ENCODE measurements at places on chromosomes 13 and 19.
A peak's percentile ranks its signal among the peaks of the same experiment; 100 is the strongest.

DNA sequence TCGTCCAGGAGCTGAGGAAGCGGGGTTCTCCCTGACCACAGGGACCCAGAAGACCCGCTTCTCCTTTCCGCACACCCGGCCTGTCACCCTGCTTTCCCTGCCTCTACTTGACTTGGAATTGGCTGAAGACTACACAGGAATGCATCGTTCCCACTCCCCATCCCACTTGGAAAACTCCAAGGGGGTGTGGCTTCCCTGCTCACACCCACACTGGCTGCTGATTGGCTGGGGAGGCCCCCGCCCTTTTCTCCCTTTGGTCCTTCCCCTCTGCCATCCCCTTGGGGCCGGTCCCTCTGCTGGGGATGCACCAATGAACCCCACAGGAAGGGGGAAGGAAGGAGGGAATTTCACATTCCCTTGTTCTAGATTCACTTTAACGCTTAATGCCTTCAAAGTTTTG, 18.9 kb downstream of the VASP start:
- no peak for DNase-seq

DNA sequence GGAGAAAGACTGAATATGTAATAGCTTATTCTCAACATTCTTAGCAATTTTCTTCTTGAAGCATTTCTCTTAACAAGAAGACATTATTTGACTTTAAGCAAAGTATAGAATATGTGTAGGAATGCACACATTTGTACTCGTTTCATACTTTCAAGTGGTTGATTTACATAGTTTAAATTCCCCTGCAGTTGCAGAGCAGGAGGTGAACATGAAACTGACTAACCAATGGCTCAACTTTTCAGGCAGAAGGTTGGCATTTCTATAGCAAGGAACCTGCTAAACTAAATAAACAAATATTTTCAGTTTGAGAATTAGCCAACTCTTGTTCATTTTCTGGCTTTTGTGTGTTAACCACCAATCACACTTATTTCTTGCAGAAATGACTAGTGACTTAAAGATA, 145.4 kb upstream of the MYO16 start:
- no peak for DNase-seq

DNA sequence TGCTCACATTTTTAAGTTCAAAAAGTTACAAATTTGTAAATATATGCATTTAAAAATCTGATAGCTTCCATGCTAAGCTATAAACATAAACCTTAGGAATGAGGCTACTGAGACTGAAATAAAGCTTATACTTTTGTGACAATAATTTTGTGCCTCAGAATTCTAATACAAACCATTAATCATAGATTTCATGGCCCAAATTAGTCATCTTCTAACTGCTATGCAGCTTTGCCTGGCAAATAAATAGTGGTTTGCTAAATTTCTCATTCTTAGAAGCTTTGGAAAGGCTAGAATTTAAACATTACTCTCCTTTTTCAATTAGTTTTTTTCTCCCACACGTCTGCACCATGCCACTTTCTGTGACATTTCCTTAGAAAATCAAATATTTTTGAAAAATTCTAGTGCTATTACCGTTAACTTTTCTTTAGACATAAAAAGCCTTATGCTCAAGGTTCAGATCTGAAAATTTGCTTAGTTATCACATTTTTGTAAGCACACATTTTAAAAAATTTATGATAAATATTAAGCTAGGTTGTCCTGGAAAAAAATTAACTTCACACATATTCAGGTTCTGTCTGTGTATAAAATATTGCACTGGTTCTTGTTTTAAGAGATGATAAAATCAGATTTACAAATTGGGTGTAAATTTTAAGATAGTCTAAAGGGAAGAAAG, 46.9 kb downstream of the FNDC3A start:
- no peak for DNase-seq

DNA sequence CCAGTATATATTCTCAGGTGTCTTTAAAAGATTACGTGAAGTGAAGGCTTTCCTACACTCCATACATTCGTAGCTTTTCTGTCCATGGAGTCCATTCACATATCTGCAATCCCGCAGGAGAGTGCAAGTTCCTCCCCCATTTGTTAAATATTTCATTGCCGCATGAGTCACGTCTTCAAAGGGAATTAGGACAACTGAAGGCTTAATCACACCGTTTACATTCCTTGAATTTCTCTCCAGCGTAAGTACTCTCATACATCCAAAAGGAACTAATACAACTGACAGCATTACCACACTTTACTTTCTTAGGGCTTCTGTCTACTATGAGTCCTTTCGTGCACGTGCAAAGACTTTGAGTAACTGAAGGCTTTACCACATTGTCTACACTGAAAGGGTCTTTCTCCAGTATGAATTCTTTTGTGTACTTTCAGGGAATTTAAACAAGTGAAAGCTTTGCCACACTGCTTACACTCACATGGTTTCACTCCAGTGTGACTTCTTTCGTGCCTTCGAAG, 29.0 kb upstream of the ZNF564 start:
- no peak for DNase-seq

- DNase-seq: no peak
These were observed 2.4 kb downstream of the LRFN3 start for GRCh38 chr19:35938282-35939224.

- no peak for DNase-seq
These were observed 2.7 kb upstream of the ZNF345 start for GRCh38 chr19:36847968-36848367.

DNA sequence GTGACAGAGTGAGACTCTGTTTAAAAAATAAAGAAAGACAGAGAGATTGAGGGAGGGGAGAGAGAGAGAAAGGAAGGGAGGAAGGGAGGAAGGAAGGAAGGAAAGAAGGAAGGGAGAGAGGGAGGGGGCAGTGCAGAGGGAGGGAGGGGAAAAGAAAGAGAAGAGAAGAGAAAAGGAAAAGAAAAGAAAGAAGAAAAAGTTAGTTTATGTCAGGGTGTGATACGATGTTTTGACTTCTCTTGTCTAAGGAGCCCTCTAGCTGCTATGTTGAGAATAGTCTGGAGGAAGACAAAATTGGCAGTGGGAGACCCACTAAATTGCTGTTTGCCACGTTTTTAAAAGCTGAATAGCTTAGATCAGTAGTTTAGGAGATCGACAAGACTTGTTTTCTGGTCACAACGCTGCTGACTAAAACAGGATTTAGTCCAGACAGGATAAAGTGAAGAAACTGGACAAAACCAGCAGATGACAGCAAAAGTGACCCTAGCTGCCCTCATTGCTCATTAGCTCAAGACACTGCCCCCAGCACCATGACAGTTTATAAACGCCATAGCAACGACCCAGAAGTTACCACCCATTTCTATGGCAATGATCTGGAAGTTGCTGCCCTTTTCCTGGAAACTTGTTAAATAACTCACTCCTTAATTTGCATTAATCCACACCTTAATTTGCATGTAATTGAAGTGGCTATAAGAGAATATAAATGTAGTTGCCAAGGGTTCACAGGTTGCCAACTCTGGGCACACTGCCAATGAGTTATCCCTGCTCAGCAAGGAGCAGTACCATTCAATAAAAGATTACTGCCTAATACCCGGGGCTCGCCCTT, 11.1 kb downstream of the TEX101 start:
- no peak for DNase-seq

DNA sequence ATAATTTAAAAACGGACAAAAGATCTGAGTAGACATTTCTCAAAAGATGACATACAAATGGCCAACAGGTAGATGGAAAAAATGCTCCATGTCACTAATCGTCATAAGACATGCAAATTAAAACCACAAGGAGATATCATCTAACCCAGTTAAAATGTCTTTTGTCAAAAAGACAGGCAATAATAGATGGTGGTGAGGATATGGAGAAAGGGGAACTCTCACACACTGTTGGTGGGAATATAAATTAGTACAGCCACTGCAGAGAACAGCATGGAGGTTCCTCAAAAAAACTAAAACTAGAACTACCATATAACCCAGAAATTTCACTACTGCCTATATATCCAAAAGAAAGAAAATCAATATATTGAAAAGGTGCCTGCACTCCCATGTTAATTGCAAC, 37.9 kb downstream of the OR10H4 start:
- DNase-seq: no peak

DNA sequence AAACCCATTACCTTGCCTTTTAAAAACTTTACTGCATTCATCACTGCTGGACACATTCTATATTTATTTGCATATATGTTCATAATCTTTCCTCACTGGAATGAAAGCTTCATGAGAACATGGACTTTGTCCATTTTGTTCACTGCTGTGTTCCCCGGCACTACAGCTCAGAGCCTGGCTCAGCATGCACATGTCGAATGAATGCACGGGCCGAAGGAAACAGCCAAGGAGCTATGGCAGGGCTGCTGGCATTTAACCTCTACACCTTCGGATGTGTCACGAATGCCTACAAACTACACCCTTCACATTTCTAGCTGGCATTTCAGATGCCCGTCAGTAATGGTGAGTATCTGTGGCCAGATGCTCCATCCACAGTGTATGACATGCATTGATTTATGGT, 7.6 kb downstream of the MTIF3 start:
- no peak for DNase-seq

GRCh38 chr19:311813-312261, 20.6 kb upstream of the PLPP2 start:
- no peak for DNase-seq

DNA sequence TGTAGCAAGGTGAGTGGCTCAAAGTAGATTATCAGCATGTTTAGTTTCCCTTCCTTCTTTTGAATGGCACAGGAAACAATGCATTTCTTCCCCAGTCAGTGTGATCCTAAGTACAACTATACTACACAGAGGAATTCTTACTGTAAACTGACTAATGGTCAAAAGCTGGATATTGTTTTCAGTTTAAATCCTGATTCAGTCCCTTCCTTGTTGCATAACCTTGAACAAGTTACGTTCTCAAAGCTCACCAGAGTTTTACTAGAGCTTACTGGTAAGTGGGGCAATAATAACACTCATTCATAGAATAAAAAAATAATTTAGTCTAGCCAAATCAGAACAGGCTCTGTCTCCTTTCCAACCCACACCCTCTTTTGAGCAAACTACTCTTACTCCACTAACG, 180.1 kb downstream of the POSTN start:
- no peak for DNase-seq

DNA sequence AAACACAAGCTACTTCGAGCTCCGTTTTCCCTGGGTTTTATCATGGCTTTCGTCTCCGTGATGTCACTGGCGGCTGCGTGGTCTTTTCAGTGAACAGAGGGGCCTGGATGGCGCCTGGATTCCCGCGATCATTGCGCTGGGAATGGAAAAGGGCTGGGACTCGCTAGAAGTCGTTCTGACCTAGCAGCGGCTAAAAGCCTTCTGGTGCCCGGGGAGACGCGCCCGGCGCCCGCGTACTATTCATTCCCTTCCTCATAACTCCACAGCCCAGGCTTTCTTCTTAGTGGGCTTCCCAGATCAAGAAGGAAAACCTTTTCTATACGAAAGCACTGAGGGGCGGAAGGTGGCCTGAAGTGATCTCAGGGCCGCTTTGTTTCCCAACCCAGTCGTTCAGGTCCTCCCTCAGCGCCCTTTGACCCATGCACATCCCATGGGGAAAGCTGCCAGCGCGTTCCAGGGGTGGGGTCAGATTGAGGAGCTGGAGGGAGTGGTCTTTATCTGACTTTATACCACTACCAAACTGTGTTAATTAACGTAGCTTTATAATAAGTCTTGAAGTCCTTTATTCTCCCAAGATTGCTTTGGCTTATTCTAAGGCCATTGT, 96.6 kb downstream of the ELF1 start:
- DNase-seq: no peak

- DNase-seq: no peak
These were observed 34.3 kb upstream of the VSTM2B start for GRCh38 chr19:29491491-29491890.

DNA sequence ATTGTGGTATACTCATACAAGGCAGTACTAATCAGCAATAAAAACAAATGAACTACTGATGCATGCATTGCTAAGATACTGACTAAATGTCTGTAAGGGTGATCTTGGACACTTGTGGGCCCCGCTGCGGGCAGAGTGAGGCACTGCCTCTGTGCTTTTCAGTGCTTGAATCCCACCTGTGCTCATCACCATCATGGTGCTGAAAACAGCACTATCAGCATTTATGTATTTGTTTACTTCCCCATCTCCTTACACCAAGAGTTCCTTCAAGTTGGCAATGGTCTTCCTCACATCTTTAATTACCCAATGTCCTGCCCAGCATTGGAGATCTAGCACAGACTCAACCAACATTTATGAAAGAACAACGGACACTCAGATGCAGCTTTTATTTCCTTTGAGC, 193.7 kb upstream of the RFC3 start:
- no peak for DNase-seq

- no peak for DNase-seq
These were observed 3.5 kb downstream of the C19orf67 start for GRCh38 chr19:14081797-14082674.

- DNase-seq: peak; percentile 83
These were observed 1.5 kb upstream of the FTL start for GRCh38 chr19:48963371-48964204.

Measured in right forelimb (tissue), 1 donor.